Astrocyte (in vitro differentiated cells and primary cell): ENCODE measurements at places on chromosomes 12 and 14. TPM values are rescaled to one million over a fixed set of nuclear protein-coding genes. Genes with fewer than 3 reads are reported as not detected.

KLHDC1 gene
- 0.94 and 1.2 TPM in 2 replicates for total RNA-seq

DNA sequence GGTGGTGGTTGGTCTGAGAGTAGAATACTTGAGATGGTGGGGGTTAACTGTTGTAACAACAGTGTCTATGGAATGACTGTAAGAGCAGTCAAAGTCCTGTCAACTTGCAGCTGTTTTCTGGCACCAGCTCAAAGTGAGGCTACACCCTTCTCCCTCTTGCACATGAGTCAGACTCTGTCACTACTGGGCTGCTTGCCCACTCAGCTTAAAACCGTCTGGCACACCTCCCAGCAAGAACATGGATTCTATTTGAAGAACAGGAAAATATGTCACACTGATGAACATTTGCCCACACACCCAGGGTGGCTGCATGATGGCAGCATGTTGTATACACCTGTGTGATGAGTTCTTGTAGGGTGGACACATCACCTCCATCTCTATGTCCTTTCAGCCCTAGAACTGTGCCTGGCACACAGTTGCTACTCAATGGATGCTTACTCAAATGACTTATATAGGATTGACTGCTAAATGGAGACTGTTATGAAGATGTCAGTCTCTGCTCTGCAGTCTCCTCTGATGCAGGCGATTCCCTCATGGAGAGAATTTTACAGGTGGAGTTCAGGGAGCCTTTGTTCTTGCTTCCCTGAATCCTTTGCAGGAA lies 19.3 kb upstream of the SERPINA6 start:
- peak; percentile 100 for DNase-seq

GRCh38 chr14:55579724-55580469 lies at the start of gene KTN1:
TSS of gene KTN1 (plus strand) at chr14:55580207. CDS start at chr14:55612049, 31,842 bp downstream.
- DNase-seq, result peak; percentile 55

DNA sequence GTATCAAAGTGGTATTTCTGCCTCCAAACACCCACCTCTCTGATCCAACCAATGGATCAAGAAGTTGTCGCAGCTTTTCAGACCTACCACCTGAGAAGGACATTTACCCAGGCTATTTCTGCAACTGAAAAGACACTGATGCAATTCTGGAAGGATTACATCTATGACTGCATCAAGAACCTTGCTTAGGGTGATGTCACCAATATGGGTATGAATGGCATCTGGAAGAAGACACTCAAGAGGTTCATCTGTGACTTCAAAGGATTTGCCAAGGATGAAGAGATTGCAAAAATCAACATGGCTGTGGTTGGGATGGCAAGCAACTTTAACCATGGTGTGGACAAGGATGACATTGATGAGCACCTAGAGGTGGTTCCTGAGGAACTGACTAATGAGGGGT lies 154.2 kb downstream of the PCNX1 start:
- peak; percentile 22 for DNase-seq

DNA sequence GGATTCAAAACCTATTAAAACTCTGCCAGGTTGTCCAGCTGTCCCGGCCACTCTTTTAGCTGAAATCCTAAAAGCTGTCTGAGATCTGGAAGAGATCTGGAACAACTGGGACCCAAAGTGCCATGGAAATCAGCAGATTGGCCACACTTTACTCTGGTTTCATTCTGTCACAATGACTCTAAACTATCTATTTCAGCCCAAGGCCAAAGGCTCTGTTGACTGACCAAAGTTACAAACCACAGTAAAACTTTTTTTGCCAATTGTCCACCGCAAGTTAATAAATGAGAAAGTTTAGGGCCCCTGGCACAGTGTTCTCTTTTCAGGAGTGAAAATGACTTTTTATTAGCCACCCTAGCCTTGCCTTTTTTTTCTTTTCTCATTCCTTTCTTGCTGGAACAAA lies 113.4 kb upstream of the CPM start:
- DNase-seq, result peak; percentile 22
